Fibroblast of lung (primary cell): ENCODE measurements at places on chromosomes 1 and 21. TPM values are rescaled to one million over a fixed set of nuclear protein-coding genes. Genes with fewer than 3 reads are reported as not detected.

LAX1 gene
- not detected in 2 replicates for total RNA-seq

FOXD3 gene
- total RNA-seq = not detected in 2 replicates

DNA sequence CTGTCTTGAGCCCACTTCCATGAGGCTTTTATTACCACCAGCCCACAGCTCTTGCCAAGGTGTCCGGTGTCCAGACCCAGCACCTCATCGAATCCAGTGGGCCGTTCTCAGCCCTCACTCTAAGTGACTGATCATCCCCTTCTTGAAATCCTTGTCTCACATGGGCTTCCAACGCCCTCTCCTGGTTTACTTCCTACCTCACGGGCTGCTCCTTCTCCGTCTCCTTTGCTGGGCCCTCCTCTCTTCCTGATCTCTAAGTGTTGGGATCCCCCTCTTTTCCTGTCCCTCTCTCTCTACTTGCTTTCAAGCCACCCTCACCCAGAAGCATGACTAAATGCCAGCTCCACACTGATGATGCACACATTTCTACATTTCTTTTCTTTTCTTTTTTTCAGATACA is 9.0 kb upstream of the RHBG start:
- no peak overlapping the region for H3K4me3 ChIP-seq
- H3K27me3 ChIP-seq = peaks cover 31% of the 10 kb centered on the region
- DNase-seq = peak; percentile 28
- no peak overlapping the region for H3K27ac ChIP-seq
- no peaks in the 10 kb centered on the region for H3K4me1 ChIP-seq

DNA sequence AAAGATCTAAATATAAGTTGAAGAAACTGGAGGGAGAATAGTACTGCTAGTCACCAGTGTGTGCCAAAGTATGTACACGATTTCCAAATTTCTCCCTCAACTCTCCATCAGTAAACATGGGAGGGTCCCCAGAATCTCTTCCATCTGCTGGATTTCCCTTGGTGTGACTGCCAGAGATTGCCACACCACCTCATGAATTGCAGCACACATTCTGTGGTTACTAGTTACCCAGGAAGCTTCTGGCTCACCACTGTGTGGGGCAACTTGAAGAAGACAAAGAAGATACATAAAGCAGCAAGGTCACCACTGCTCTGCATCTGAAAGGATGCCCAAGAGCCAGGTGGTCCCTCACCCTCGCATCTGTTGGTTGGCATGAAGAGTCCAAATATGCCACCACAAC is 191.7 kb upstream of the ESRRG start:
- no peak overlapping the region for H3K4me3 ChIP-seq
- no peak overlapping the region for H3K27ac ChIP-seq
- no peaks in the 10 kb centered on the region for H3K36me3 ChIP-seq
- H3K27me3 ChIP-seq = no peaks in the 10 kb centered on the region
- peak; percentile 51 for DNase-seq

DNA sequence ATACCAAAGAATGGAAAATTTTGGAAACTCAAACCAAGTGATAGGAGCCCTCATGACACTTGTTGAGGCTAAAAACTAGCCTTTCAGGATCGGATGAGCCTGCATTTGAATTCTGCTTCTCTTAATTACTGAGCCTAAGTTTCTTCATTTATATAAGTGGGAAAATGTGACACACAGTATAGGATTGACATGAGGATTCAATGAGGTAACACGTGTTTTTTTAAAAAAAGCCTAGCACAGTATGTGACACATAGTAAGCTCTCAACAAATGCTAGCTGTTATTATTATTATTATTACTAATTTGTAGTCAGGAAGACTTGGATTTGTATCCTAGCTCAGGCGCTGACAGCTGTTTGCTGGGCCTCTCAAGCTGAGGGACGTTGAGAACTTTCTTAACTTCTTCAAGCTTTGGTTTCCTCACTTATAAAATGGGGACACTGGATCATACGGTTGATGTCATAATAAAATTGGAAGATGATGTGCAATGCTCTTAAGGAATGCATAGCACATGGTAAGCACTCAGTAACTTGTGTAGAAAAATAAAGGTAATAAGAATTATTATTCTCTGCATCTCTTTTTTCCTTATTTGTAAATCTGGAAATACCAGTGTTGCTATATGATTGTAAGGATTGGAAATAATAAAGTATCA is 55.4 kb upstream of the JUN start:
- no peak overlapping the region for H3K27ac ChIP-seq
- no peaks in the 10 kb centered on the region for H3K36me3 ChIP-seq
- H3K27me3 ChIP-seq = no peaks in the 10 kb centered on the region
- no peak for DNase-seq
- H3K4me1 ChIP-seq = peaks cover 5% of the 10 kb centered on the region
